Activated CD4-positive, alpha-beta T cell treated with anti-CD3 and anti-CD28 coated beads, Interleukin-2, amount 50 U/mL, for 16 hours (primary cell): ENCODE measurements at places on chromosomes 2 and 18.
A peak's percentile ranks its signal among the peaks of the same experiment; 100 is the strongest.

GRCh38 chr2:200253639-200254038, 52.9 kb upstream of the SPATS2L start:
- no peak for DNase-seq

GRCh38 chr2:69514406-69514805, 77.2 kb upstream of the NFU1 start:
- DNase-seq = no peak

DNA sequence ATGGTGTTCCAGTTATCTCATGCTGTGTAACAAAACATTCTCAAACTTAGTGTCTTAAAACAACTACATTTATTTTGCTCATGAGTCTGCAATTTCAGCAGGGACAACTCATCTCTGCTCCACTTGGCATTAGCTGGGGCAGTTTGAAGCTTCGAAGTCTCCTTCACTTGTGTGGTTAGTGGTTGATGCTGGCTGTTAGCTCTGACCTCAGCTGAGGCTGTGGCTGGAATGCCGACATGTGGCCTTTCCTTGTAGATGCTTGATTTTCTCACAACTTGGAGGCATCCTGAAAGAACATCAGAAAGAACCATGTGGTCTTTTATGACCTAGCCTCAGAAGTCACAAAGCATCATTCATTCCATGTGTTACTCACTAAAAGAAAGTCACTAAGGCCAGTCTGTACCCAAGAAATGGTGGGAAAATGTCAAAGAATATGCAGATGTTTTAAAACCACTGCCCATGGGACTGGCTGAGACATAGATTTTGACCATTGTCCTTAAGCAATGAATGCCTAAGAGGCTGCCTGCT, 3.8 kb upstream of the TMSB10 start:
- no peak for DNase-seq

- no peak for DNase-seq
Measured at GRCh38 chr2:205858881-205859441, 176.7 kb downstream of the NRP2 start.

DNA sequence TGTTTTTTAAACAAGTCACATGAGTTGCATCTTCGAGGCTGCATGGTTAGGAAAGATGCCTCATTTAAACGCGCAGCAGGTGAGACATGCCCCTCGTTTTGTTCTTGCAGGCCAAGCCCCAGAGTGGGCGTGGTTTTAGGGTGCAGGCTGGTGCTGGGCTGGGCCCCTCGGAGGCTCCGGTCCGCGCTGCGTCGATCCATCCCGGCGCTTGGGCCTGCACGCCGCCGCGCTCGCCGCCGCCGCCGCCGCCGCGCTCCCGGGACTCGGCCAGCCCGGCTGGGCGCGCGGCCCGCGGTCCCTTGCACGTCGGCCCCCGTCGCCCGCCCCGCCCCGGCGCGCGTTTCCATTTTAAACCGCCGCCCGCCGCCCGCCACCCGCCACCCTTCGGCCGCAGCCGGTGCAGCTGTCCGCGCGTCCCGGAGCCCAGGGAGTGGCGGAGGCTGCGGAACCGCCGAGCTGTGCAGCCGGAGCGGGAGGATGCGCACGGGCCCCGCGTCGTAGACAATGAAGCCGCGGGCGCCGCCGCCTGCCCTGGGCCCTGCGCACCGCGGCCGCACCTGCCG, 175.5 kb downstream of the AGAP1 start:
- DNase-seq = peak; percentile 18

DNA sequence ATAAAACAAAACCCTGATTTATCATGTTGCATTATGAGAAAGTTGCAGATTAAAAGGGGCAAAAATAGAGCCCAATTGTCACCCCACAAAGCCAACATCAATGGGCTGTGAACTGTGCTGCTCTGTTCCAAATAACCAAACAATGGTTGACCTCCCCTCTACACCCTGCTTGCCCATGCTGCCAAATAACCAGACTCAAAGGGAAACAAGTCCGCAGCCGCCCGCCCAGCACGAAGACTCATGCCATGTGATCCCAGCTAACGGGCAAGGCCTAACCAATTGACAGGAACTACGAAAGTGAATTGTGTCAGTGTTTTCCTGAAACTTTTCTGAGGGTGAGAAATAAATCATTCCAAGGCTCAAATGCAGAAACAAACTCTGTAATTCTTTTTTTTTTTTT, 97.9 kb upstream of the RIOK3 start:
- DNase-seq = no peak

DNA sequence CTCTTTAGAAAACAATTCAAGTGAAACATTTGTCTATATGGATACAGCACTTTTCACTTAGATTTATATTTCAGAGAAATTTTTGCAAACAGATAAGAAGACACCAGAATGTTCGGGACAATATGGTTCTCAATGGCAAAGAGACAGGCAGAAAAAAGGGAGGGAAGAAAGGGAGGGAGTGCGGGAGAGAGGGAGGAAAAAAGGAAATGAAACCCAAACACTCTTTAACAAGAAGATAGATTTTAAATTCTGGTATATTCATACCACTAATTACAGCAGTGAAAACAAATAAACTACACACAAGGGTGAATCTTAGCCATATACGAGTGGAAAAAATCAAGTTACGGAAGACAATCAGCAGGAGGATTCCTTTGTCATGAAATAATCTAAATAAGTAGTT, 3.0 kb downstream of the PASK start:
- no peak for DNase-seq

- no peak for DNase-seq
Measured at GRCh38 chr18:35121531-35121930, 80.3 kb downstream of the MAPRE2 start.

DNA sequence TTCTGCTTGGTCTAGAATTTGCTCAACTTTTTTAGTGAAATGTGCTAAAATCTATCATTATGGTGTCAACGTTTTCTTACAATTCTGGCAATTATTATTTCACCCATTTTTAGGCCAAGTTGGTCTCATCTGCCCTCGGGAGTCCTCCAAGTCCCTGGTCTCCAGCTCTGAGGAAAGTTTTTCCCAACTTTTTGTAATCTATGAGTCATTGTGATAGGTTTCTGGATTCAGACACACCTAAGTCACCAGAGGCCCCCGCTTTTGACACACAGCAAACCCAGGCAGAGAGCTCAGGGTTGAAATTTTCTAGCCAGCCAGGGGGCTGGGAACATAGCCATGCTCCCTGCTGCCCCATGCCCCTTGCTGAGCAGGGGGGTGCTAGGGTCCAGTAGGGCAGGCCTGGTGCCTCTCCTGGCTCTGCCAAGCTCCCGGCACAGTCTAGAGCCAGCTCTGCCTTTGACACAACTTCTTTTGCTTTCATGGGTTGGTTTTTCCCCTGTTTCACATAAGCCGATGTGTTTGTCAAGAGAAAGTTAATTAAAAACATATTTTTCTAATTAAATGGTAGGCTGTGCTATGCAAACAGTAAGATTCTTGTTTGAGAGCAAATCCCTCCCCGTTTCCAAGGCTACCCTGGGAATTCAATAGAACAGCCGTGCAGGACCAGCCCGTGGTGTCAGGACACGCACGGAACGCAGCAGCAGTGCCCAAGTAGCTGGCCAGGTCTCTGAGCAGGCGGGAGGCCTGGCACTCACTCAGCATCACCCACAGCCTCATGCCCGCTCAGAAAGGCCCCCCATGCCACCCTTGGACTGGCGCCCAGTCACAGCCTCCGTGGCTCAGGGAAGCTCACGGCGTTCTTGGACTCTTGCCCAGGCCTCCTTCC, 25.5 kb upstream of the SNED1 start:
- DNase-seq = no peak

- DNase-seq = no peak
Measured at GRCh38 chr2:44825702-44826101, 115.8 kb upstream of the SIX3 start.

DNA sequence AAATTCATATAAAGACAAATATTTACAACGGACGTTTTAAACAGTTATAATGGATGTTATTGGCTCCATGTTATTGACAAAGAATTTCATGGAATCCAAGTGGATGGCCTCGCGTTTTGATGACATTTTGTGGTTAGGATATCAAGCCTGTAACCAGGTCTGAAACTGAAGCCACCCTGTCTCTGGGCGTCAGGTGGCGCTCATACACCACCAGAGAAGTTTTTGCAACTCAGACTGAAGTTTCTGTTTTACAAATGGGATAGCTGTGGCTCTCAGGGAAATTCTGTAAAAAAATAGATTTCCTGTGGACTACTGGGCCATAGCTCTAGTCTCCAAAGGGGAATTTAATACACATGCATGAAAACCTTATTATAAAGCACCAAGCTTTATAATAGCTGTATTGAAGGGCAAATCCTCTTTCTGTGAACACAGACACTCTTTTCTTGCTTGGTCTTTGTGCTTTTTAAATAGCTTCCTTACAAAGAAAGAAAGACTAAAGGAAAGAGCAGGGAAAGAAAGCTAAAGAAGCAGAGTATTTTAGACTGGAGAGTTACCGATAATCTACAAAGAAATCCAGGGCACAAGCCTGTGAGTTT, 86.7 kb downstream of the C18orf54 start:
- DNase-seq = peak; percentile 43

DNA sequence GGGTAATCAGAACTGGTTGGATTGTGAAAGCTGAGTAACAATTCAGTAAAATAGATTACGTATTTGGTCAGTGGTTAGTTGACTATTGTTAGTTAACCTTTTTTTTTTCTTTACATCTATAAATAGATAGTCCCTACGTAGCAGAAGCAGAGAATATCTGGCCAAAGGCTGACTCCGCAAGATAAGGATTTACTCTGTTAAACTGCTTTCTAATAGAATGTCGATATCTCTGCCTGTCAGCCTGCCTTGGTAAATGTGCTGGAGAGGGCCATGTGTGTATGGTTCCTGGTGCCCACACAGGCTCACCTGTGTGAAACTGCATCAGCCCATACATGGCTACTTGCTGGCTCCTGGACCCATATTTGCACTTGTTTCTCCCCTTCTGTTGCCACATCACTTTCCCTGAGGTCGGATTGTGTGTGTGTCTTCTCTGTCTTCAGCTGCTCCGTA, 94.4 kb downstream of the CRIM1 start:
- no peak for DNase-seq

GRCh38 chr18:62982600-62983251, 267.4 kb downstream of the PHLPP1 start:
- DNase-seq = peak; percentile 70

DNA sequence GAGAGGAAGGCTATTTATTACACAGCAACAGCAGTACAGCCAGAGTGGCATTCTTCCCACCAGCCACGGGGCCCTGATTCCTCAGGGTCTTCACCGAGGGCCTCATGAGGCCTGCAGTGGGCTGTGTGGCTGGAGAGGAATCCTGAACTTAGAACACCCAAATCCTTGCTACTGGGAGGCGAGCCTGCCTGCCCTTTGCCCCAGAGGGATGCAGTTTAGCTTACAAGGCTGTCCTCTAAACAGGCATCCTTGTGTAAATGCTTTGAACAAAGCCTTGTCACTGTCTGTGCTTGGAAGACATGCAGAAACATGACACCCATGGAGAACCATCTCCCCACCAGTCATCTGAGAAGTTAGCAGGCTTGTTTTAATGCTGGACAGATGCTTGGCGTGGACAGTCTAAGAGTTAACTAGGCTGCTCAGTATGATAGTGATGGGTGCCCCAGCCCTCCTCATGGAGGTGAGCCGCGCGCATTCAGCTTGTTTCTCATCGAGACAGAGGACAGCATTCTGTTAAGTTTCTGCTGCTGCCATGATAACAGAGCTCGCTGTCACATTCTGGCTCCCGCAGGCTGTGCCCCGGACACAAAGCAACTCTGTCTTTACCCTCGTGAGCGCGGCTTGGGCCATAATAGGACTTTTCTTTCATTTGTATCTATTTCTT, 42.9 kb downstream of the ADI1 start:
- no peak for DNase-seq

- DNase-seq = no peak
Measured at GRCh38 chr2:227052879-227053278, 111.1 kb downstream of the COL4A4 start.

GRCh38 chr2:213036836-213037235, 114.6 kb downstream of the IKZF2 start:
- DNase-seq = no peak

- DNase-seq = no peak
Measured at GRCh38 chr2:38601463-38602135, 1.1 kb downstream of the HNRNPLL start.

GRCh38 chr2:75790814-75791467, 80.2 kb upstream of the GCFC2 start:
- DNase-seq = no peak

GRCh38 chr2:226154610-226155009, 645.0 kb downstream of the IRS1 start:
- no peak for DNase-seq
